ENCODE measurements at places on chromosomes 12 and 14.

DNA sequence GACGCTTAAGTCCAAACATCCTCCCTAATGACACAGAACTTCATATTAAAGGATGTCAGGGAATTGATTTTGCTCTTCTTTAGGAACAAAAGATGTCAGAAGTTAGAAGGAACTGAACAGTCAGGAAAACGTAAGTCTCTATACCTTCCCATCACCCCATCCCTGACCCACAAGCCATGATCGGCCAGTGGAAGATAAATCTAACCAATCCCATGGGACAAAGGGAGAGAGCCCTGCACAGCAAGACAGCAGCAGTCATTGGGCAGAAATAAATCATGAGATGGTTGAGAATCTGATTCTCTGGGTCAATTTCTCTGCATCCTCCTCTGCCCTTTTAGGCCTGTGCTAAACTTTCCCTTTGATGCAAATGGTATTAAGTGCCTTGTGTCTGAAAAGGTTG lies 414.9 kb downstream of the RGS6 start:
- DNase-seq, result no peak

DNA sequence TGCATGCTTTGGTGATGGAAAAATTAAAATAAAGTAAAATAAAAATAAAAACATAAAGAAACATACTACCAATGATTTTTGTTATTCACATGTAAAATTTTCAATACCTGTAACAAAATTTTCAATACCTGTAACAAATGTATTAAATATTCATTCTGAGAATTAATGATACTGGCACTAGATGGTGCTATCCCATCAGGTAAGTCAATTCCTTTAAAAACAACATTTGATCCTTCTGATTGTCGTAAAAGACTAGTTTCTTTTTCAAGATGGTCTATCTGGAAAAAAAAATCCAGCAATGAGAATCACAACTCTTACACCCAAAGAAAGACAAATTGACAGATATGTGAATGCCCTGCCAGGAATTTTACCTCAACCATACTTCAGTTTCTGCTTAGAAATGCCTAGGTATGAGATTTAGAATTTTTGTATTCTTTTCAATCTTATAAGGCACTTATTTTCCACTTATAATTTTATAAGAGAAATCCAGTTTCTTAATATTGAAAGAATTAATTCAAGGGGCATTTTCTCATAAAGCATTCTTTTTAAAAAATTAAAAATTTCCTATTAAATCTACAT lies 30.7 kb downstream of the CEP290 start:
- no peak for DNase-seq

- DNase-seq, result no peak
Measured at GRCh38 chr12:94405413-94406116, 54.1 kb downstream of the CEP83 start.

- peak; percentile 49 for DNase-seq
Measured at GRCh38 chr12:56634242-56634836, 4.2 kb upstream of the BAZ2A start.

DNA sequence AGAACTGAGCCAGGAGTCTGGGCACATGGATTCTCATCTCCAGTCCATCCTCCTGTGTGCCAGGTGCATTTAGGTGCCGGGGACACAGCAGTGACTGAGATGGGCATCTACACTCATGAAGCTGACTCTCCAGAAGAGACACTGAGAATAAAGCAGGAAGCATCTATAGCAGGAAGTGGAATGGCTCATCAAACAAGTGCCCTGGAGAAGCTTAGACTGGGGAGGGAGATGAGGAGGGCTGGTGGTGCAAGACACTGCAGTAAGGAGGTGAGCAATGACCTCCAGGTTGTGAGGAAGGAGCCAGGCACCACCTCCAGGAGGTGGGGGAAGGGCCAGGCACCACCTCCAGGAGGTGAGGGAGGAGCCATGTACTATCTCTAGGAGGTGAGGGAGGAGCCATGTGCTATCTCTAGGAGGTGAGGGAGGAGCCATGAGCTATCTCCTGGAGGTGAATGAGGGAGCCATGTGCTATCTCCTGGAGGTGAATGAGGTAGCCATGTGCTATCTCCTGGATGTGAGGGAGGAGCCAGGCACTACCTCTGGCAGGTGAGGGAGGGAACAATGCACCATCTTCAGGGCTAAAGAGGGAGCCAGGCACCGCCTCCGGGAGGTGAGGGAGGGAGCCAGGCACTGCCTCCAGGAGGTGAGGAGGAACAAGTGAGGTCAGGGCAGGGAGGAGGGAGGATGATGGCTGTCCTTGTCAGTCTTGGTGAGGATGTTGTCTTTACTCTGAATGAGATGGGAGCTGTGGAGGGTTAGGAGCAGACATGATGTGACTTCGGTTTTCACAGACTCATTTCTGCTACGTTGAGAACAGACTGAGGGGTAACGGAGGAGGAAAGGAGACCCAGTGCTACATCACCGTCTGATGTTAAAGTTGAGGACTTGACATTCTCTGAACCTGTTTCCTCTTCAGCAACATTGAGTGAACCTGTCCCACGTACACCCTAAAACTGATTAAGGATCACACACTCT lies 961.9 kb upstream of the TMEM132C start:
- DNase-seq, result no peak

- DNase-seq, result peak; percentile 46
Measured at GRCh38 chr12:12467688-12468261, 94.9 kb downstream of the DUSP16 start.

- DNase-seq, result peak; percentile 93
Measured at GRCh38 chr14:100078997-100079725, 13.9 kb downstream of the EVL start.

DNA sequence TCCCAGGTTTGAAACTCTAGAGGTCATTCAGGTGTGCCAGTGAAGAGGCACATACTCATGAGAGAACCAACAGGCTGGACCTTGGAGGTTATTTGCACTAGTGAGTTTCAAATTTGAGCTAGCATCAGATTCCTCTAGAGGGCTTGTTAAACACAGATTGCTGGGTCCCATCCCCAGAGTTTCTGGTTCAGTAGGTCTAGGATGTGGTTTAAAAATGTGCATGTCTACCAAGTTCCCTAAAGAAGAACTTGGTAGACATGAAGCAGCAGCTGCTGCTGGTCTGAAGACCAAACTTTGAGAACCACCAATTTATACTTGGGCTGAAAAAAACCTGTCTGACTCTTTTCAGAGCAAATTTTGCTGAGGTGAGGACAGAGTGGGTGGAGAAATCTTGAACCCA lies 61.7 kb downstream of the SUSD6 start:
- peak; percentile 42 for DNase-seq

- DNase-seq, result peak; percentile 29
Measured at GRCh38 chr14:90061685-90062126, at the start of gene KCNK13. TSS of gene KCNK13 (plus strand) at chr14:90061994. CDS start at chr14:90062206, 212 bp downstream.

DNA sequence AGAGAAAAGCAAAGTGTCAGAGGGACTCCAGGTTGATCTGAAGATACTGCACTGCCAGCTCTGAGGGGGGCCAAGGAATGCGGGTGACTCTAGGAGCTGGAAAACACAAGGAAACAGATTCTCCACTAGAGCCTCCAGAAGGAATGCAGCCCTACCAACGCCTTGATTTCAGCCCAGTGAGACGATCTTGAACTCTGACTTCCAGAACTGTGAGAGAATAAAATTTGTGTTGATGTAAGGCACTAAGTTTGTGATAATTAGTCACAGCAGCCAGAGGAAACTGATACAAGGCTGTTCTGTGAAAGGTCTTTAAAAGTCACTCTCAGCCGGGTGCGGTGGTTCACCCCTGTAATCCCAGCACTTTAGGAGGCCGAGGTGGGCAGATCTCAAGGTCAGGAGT lies 34.2 kb downstream of the CKAP4 start:
- no peak for DNase-seq

GRCh38 chr12:125372085-125372484 lies 306.9 kb downstream of the AACS start:
- DNase-seq, result no peak

GRCh38 chr12:26226629-26227360 lies 31.4 kb downstream of the SSPN start:
- no peak for DNase-seq

DNA sequence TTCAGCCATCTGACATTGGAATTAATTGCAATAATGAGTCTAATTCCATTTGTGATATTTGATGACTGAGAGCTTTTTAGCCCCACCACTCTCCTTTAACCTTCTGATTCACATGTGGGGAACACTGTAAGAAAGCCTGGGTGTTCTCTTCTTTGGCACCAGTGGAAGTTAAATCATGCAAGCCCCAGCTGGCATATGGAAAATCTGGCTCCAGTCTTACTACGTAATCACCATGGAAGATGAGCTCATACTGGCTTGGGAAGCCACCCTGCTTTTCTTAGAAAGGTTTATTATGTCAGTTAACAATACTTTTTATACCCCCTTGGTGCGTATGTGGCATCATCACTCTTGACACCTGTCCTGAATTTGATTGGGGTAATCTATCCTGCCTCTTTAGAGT lies 479.3 kb downstream of the SLC16A7 start:
- DNase-seq, result no peak

Data from activated naive CD4-positive, alpha-beta T cell treated with anti-CD3 and anti-CD28 coated beads, Interleukin-2, amount 10 ng/mL, durations not matched to agents 7 days and 5 days (primary cell).